EH (cell line): ENCODE measurements at places on chromosomes 16 and 17.
A peak's percentile ranks its signal among the peaks of the same experiment; 100 is the strongest.

DNA sequence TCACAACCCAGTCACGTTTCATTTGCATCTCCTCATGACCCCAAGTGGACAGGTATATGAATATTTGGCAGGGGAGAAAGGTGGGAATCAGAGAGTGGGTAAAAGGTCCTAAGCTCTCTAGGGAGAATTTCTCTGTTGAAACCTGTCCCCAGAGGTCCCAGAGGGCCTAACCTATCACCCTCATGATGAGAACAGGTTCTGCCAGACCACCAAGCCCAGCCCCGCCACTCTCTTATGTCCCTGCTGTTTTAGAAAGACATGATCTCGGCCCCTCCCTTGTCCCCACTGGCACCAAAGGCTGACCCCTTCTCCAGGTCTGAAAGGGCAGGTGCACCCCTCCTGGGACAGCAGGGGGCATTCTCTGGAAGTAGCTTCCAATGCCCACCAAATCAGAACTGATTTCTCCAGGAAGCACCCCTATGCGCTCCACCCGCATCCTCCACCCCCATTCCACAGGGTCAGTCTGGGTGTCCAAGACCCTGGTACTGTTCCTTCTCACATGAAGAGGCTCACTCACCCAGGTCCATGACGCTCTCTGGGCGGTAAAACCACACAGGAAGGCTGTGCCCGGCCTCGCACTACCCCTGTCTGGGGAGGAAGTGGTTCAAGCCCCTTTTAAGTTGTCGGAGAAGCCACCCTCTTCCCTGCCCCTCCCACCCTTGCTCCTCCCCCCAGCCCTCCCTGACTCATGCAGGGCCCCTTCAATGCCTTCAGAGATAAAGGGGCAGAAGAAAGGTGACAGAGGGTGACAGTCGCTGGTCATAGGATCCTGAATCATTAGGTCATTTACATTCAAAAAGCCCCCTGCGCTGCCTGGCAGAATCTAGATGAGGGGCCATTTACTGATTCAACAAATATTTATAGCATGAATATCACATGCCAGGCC lies at the start of gene CCR7:
CCR7 (minus strand) TSS at position 590 of the 886 bp plus-strand sequence; CDS start at position 527, 63 bp downstream.
- DNase-seq: no peak

DNA sequence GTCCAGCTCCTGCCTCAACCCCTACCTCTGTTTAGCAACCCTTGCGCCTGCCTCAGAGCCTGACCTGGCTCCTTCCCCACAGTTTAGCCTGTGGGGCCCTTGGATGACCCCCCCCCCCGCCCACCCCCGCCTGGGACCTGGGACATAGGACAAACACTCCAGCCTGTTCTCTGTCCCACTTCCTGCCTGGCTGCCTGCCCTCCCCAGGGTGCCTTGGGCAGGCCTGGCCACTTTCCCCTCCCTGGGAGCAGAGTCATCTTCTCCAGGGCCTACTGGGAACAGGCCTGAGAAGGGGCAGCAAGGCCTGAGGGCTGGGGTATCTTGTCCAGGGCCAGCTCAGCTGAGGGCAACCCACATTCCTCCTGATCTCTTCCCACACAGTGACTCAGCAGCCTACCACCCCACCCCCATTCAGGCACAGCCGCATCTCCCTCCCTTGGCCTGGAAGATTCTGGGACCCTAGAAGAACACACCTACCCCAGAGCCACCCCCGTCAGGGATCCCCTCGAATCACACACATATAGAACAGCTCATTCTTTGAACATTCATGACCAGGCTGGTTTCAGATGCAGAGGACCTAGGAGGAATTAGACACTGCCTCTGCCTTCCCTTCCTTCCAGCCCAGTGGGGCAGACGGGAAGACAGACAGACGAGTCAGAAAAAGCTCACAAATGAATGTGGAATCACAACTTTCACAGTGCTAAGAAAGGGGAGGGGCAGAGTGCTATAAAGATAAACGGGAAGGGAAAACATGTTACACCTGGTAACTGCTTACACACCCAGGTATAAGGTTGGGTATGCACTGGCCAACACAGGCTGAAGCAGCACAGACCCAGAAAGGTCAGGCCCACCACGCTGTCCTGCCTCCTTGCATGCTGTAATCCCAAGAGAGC lies 6.0 kb downstream of the FHOD1 start:
- peak; percentile 98 for DNase-seq

DNA sequence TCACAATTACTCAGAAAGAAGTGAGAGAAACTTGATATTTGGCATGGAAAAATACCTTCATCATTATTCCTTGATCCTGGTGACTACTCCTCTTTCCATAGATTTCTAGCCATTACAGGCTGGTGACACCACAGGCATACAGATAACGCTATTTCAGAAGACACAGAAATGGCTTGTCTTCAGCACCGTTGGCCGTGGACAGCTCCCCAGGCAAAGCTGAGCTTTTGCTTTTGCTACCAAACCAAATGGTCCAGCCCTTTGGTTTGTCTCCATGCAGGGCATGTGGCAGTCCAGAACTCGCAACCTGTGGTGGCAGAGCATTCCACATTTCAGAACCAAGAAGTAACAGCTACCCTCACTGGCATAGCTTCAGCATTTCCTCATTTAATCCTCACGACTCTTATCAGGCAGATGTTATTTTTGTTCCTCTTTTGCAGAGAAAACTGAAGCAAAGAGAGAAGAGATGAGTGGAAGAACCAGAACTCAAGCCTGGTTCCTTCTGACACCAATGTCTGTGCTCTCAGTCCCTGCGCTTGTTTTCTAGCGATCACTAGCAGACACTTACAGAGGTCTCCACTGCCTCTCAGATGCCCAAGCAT lies 55.5 kb downstream of the HS3ST4 start:
- peak; percentile 1 for DNase-seq

GRCh38 chr17:59627274-59627673 lies 7.6 kb downstream of the CLTC start:
- no peak for DNase-seq

- peak; percentile 86 for DNase-seq
These were observed 97.9 kb downstream of the FOXL1 start for GRCh38 chr16:86676254-86676670.

GRCh38 chr17:27456681-27457359 lies 572 bp downstream of the KSR1 start:
- DNase-seq: no peak

GRCh38 chr17:44878627-44879221 lies 20.5 kb downstream of the EFTUD2 start:
- DNase-seq: peak; percentile 63

GRCh38 chr17:3917391-3917931 lies 1.2 kb upstream of the P2RX1 start:
- peak; percentile 43 for DNase-seq

DNA sequence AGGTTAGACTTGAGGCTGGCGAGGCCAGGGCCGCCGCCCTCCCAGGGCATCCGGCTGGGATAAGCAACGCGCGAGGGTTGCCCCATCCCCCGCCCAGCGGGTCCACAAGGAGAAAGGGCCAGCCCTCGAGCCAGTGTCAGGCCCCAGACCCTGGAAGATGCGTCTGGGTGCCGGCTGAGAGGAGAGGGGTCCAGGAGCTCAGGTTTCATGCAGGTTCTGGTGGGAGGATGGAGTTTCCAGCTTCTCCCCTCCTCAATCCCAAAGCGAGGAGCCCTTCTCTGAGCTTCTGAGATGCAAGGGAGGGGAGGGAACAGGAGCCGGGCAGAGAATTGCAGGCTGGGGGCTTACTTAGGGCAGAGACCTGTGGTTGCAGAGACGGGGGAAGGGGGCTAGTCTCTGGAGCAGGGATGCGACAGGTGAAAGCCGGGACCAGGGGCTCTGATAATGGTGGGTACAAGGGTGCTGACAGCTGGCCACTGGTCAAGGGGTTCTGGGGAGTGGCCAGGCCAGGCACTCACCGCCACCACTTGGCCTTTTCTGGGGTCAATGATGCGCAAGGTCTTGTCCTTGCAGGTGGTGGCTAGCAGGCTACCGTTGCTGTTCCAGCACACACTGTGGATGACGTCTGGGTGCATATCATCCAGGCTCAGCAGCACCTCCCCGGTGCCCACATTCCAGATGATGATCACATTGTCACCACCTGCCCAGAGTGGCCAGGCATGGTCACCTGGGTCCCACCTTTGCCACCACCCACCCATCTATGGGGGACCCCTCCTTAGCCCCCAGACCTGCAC lies 4.2 kb downstream of the CORO6 start:
- DNase-seq: no peak

DNA sequence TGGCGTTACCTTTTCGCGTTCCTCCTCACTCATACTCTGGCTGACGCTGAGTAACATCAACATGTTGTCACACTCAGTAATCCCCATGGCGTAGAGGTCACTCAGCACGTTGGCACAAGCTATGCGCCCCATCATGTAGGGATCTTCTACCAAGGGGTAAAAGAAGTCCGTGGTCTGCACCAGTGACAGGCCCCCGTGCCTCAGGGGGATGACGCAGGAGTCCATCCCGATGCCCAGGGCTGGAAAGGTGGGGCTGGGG lies 596 bp downstream of the SEPHS2 start:
- no peak for DNase-seq

DNA sequence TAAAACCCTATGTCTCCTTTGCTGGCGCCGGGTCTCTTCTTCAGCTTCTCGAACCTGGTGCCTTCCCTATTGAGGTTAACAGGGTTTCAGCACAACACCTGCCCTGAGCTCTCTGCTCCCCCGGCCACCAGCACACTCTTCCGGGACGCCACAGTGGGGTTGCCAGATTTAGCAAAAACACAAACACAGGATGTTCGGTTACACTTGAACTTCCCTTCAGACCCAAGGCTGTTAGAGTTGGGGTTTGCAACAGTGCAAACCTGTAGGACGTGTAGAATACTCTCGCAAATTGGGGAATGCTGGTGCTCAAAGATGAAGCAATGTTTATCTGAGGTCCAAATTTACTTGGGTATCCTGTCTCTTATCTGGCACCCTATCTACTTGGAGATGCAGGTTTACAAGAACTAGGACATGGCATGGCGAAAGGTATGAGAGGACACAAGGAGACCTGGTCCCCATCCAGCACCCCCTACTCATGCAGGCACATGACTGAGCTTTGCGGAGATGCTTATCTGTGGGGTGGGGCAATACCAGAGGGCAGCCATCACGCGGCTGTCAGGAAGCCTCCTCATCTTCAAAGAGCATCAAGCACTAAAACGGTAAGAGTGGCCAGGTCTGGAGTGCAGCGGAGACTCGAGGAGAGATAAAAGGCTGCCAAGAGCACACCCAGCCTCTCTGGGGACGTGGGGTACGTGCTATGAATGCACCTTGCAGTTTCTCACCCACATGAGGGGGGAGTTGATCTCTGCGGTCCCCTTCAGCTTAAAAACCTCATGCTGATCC lies 52.8 kb downstream of the SDK2 start:
- DNase-seq: no peak

DNA sequence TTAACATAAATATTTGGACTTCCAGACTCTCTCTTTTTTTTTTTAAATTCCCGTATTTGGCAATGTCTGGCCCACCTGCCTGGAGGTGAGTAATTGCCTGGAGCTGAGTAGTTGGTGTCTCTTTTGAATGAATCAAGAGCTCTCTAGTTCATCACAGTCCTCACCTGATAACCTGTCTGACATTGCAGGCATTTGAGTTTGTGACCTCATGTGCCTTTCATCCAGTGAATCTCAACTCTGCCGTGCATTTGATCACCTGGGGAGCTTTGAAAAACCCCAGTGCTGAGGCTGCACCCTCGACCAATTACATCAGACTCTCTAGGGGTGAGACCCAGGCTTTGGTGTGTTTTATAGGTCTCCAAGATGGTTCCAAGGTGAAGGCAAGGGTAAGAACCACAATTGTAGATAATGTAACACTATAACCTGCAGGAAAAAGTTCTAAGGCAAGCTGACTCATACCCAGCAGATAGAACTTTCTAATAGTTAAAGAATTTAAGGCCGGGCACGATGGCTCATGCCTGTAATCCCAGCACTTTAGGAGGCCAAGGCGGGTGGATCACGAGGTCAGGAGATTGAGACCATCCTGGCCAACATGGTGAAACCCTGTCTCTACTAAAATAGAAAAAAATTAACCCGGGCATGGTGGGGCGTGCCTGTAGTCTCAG lies 24.5 kb upstream of the HS3ST2 start:
- peak; percentile 29 for DNase-seq

GRCh38 chr17:29126268-29126930 lies 53.8 kb downstream of the MYO18A start:
- no peak for DNase-seq

- DNase-seq: no peak
These were observed 23.2 kb upstream of the NAGLU start for GRCh38 chr17:42512733-42513251.

- DNase-seq: peak; percentile 77
These were observed 4.1 kb upstream of the SLFN5 start for GRCh38 chr17:35238821-35239220.

DNA sequence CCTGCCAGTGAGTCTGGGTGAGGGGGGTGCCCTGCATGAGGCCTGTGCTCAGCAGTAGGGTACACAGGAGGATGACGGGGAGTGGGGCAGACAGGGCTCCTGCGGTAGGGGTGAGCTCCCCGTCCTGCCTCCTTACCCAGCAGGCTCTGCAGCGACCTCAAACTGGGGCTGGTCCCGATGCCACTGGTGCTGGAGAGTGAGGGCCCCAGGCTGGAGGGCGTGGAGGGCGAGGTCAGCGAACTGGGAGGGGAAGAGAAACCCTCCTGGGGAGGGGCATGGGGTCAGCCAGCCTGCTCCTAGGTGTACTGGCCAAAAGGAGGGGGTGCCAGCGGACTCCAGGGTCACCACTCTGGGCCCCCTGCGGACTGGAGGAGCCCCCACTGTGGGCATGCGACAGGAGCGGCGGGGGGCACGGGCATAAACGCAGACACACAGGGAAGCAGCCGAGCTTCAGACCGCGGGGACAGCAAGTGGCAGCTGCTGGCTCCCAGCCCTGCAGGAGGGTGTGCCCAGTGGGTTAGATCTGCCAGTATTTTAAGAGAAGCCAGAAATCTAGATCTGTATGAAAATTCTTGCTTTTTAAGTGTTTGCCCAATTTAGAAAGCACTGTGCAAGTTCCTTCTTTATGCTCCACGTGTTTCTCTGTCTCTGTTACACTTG lies 9.0 kb upstream of the VASN start:
- no peak for DNase-seq

- DNase-seq: no peak
These were observed 36.6 kb upstream of the ADORA2B start for GRCh38 chr17:15908378-15908777.

DNA sequence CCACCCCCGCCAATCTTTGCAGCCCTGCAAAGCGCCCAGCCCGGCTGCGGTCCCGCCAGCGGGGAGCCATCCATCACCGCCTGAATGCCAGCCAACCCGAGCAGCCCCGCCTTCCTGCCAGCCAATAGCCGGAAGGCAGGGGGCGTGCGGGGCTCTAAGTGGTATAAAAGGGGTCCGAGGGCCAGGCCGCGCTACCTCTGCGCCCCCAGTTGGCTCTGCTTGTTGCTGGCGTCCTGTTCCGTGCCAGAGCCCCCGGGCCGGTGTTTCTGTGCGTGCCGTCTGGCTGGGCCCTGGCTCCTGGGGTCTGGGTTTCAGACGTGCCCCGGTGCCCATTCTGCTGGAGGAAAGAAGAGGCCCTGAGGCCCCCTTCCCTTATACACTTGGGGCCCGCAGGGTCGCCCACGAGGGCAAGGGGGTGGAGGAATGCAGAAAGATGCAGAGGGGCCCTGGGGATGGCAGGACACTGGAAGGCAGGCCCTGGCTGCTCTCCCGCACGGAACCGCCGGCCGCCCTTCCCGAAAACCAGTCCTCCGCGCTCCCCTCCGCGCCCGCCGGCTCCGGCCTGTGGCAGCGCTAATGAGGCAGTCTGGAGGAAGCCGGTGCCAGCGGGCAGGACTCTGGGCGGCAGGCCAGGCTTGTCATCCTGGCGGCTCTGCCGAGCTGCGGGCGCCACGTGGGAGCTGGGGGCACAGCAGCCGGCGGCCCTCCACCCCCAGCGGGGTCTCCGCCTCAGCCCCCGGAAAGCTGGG lies 14.0 kb downstream of the COPZ2 start:
- peak; percentile 76 for DNase-seq
